Retina (tissue), 1 donor: ENCODE measurements at places on chromosomes 5 and 9.

GRCh38 chr5:5492087-5492933 lies 69.8 kb downstream of the ICE1 start:
- peak; percentile 57 for DNase-seq

DNA sequence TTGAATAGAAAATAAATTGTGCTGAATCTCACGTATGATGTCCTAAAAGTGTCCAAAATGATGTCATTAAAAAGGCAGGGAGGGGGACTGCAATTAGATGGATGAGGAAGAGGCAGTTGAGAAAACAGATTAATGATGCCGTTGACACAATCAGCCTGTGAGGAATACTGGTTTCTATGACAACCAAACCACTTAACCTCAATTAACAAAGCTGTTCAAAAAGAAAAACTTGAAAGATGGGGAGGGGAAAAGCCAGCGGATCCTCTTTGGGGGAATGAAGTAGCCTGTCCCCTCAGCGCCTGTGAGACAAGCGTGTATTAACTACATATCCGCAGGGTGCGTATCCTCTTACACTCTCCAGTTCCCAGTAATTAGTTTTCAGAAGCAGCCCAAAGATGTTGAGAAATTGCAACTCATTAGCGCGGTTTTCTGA lies 160.7 kb downstream of the TTC39B start:
- DNase-seq, result peak; percentile 86

GRCh38 chr5:100615362-100615761 lies 80.2 kb downstream of the FAM174A start:
- DNase-seq, result no peak

DNA sequence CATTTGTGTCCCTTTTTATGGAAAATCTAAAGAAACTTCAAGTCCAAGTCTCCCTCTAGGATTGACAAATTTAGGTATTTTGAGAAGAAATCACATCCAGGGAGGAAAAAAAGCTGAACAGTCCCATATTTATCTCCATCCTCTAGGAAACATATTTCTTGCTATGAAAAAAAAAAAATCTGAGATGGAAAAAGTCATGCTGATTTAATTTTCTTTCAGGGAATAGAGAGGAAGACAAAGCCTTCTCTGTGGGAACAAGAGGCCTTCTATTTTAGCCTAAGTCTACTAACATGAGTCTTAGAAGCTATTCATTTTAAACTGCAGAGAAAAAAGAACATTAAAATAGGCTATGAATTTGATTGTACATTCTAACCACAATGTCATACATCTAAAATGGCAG lies 63.1 kb upstream of the CDK5RAP2 start:
- no peak for DNase-seq

GRCh38 chr5:67375606-67376005 lies 179.0 kb upstream of the CD180 start:
- no peak for DNase-seq

DNA sequence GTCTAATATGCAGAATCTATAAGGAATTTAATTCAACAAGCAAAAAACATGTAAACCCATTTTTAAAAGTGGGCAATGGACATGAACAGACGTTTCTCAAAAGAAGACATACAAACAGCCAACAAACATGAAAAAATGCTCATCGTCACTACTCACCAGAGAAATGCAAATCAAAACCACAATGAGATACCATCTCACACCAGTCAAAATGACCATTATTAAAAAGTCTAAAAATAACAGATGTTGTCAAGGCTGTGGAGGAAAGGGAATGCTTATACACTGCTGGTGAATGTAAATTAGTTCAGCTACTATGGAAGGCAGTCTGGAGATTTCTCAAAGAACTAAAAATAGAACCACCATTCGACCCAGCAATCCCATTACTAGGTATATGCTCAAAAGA lies 3.1 kb upstream of the KLHL3 start:
- DNase-seq, result no peak

DNA sequence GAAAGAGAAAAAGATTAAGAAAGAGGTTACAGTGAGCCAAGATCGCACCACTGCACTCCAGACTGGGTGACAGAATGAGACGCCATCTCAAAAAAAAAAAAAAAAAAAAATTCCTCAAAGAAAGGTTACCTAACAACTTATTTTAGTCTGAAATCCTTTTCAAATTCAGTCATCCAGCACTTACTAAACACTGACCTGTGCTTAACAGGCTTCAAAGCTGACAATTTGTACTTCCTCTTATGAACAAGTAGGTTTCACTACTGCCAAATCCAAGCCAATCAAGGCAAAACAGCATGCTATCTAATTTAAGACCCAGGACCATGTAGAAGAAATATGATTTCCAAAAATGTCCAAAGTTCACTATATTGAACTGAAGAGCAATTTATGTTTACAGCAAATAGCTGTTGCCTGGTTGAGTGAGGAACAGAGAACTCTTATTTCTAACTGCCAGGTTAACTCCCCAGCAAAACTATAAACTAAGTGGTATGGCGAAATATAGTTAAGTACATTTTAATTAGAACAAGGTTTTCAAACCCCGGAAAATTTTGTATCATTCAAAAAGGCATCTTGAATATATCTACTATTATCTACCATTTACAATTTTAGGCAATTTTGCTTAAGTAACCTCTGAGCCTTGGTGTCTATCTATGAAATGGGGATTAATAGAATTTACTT lies 13.4 kb downstream of the PWWP2A start:
- DNase-seq, result no peak

DNA sequence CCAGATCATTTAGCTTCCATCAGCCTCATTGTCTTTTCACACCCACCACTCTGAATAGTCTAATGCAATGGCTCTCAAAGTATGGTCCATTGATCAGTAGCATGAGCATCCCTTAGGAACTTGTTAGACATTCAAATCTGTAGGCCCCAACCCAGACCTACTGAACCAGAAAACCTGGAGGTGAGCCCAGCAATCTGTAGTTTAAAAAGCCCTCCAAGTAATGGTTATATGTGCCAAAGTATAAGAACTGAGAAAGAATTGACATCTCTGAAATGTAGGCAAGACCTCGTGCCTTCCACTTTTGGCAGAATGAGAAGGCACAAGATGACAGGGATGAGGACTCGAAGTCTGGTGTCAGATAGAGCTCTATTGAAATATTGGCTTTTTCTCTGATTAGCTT lies 267.6 kb downstream of the TRIM32 start:
- no peak for DNase-seq

- no peak for DNase-seq
Measured at GRCh38 chr9:100285080-100285479, 67.7 kb downstream of the TEX10 start.

GRCh38 chr9:133255371-133256135 lies 19.4 kb downstream of the ABO start:
- no peak for DNase-seq

GRCh38 chr5:135700731-135701130 lies 121.9 kb upstream of the CXCL14 start:
- no peak for DNase-seq

GRCh38 chr5:169777159-169777558 lies 140.1 kb downstream of the DOCK2 start:
- peak; percentile 50 for DNase-seq

- peak; percentile 67 for DNase-seq
Measured at GRCh38 chr9:25412646-25413045, 265.6 kb downstream of the TUSC1 start.

DNA sequence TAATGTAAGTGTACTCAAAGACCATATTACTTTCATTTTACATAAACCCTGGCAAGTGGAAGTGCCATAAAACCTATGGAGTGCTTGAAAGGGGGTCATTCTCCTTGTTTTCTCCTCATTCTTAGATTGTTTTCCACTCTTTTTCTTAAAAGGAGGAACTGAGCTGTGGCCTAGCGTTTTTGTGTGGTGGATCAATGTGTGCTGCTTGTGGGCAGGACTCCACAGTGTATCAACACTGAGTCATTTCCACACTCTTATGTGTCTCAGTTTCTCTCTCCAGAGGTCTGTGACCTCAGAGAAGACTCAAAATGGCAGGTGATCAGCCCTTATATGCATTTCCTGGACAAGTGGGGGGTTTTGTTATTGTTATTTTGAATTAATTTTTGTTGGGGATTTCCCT lies 516.1 kb upstream of the CDH10 start:
- no peak for DNase-seq

- no peak for DNase-seq
Measured at GRCh38 chr9:106864373-106865143, 1.6 kb downstream of the ZNF462 start.

DNA sequence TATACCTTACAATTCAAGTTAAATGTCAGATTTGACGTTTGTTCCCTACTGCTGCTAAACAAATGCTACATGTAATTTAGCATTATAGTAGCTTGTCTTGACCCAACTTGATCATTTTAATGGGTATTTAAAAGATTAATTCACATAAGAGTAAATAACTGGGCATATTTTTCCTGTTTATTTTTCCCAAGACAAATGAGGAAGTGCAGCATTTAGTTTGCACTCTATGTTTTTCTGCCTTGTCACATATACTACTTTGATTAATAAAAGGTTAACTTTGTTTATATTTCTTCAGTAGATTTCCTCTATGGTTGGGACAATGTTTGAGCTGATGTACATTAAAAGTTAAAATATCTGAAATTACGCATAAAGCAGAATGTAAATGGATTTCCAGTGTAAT lies 641.8 kb downstream of the PRR16 start:
- no peak for DNase-seq

DNA sequence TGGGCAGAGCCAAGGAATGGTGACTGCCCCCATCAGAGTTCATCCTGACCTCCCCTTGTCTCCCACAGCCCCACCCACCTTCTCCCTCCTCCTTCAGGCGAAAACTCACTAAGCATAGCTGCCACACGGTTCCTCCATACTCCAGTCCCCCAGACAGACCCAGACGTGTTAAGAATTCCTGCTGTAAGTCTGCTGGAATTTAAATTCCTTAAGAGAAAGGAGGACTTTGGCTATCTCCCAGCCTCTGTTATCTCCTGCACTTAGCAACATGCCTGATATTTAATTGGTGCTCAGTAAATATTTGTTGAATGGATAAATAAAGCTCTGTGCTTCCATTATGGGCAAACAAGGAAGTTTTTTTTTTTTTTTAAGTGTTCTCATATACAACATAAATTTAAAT lies 213.7 kb downstream of the RFK start:
- DNase-seq, result no peak

DNA sequence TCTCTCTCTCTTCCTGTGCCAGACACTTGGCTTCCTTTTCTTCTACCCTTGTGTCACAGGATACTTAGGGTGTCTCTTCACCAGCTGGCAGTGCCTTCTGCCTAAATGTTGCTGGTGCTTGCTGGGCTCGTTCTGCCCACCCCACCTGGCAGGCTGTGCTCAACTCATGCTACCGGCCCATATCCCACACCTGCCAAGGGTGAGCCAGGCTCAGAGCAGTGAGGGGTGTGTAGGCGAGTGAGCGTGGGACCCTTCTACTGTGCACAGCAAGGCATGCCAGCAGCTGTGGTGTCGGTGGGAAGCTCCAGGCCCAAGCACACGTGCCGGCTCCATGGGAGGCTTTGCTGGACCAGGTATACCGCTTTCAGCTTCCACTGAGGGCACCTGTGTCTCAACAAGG lies 1626.7 kb upstream of the ACO1 start:
- no peak for DNase-seq

GRCh38 chr5:157563929-157564716 lies 11.5 kb downstream of the ADAM19 start:
- peak; percentile 30 for DNase-seq

DNA sequence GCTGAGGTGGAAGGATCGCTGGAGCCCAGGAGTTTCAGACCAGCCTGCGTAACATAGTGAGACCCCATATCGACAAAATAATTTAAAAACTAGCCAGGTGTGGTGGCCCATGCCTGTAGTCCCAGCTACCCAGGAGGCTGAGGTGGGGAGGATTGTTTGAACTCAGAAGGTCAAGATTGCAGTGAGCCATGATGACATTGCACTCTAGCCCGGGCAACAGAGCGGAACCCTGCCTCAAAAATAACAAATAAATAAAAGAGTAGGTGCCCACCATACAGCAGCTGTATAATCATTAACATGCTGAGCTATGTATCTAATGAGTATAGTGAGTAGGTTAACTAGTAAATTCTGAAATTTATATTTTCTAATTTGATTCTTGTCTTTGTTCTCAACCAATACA lies 11.0 kb upstream of the ATP6V0E1 start:
- no peak for DNase-seq

- DNase-seq, result no peak
Measured at GRCh38 chr9:111965566-111966019, 69.0 kb downstream of the UGCG start.

DNA sequence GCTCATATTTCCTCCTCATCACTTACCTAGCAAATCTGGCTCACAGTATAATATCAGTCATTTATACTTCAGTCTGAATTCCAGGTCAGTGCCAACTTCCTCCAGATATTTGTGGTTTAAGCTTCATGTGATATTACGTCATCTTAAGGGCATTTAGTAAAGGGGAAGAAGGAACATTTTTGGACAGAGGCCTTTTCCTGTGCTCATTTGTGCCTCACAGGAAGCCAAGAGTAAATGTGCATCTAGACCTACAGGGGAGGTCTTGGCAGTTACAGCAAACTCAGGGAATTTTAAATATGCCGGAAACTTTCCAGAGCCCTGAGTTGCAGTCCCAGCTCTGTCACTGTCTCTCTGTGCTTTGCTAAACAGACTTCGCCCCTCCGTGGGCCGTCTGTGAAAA lies 12.3 kb upstream of the KCNIP1 start:
- DNase-seq, result no peak

GRCh38 chr5:10984021-10984715 lies 223.1 kb upstream of the DAP start:
- DNase-seq, result no peak

GRCh38 chr5:180090769-180091546 lies 19.4 kb upstream of the RNF130 start:
- peak; percentile 67 for DNase-seq

DNA sequence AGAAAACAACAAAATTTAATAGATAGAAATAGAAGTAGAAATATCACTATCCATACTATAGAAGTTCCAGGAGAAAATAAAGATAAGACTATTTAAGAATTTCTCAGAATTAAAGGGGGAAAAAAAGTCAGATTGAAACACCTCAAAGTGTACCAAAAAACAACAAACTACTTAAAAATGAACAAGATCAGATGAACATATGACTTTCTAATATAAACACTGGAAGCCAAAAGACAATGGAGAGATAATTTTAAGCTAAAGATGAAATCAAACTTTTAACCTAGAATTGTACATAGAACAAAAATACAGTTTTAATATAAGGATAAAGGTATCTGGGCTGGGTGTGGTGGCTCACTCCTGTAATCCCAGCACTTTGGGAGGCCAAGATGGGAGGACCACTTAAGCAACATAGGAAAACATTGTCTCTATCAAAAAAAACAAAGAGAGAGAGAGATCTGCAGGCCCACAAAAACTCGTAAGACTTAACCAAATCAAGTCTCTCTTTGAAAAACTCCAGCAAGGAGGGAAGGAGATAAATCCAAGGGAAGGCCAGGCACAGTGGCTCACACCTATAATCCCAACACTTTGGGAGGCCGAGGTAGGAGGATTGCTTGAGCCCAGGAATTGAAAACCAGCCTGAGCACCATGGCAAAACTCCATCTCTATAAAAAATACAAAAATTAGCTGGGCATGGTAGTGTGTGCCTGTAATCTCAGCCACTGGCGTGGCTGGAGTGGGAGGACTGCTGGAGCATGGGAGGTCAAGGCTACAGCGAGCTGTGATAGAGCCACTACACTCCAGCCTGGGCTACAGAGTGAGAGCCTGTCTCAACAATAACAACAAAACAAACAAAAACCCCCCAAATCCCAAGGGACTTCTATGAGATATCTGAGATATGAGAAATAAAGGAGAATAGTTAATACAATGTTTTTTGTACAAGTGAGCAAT lies 32.4 kb downstream of the ABHD17B start:
- no peak for DNase-seq
